Skin of body (tissue), 3 donors: ENCODE measurements at places on chromosomes 11 and 22. TPM values are rescaled to one million over a fixed set of nuclear protein-coding genes. Genes with fewer than 3 reads are reported as not detected.

- DNase-seq, result no peak
Measured at GRCh38 chr11:1938343-1939005, 8.7 kb upstream of the MRPL23 start.

- DNase-seq, result no peak
Measured at GRCh38 chr11:58292017-58292416, 24.0 kb upstream of the OR10W1 start.

DNA sequence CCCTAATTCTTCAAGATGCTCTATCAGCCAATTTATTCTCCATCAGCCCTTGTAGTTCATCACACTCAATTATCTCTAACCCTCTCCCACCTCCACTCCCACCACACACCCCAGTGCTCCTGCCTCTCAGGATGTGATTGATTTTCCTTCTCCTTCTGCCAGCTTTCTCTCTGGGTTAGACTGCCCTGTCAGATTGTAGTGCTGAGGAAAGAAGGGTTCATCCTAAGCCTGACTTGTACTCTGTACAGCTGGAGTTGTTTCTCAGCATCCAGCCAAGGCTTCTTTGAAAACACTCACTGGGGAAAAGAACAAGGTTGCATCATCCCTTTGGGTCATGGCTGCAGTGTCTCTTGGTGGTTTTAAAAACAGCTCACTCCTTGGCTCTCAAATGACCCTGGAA lies 61.2 kb downstream of the CECR2 start:
- no peak for DNase-seq

DNA sequence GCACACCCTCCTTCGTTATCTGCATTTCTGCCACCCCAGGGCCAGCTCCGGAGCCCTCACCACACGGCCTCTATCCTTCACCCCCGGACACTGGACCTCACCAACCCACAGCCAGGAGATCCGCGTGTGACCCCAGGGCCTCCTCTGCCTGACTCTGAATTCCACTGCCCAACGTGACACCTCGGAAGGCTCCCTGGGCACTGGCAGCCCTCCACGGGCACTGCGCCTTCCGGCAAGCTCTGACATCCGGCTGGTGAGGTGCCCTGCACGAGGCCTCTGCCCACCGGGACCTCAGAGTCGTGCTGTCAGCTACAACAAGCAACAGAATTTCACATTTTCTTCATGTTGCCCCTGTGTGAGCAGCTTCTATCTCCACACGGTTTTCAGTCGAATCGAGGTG lies 148.3 kb downstream of the CRYBB2 start:
- no peak for DNase-seq

DNA sequence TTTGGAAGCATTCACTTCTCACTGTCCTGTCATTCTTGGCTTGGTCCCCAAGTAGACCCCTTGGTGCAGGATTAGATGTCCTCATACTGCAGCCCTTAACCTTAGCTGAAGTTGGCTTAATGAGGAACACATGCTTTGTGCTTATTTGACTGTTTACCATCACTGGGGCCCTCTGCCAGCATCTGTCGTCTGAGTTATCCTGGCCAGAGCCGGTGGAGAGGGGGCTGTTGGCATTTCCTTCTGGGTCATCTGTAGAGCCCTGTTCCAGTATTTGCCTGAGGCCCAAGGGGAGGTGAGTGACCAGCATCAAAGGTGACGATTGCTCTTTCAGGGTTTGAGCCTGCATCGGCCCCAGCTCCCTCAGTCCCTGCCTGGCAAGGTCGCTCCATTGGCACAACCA lies 126.4 kb upstream of the RASSF10 start:
- no peak for DNase-seq

GRCh38 chr11:124277804-124278203 lies 21.6 kb downstream of the OR8G5 start:
- DNase-seq, result no peak

DNA sequence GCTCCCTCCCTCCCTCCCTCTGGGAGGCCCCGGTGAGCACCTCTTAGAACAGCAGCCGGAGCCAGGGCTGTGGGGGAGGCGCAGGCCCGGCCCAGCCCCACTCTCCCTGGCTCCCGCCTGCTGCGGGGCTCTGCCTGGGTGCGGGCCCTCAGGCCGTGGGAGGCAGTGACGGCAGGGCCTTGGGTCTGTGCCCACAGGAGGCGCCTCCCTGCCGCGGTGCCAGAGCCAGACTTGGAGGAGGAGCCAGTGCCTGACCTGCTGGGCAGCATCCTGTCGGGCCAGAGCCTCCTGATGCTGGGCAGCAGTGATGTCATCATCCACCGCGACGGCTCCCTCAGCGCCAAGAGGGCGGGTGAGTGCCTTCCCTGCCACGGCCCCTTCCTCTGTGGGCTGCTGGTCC lies 9.5 kb downstream of the IRF7 start:
- DNase-seq, result no peak

DNA sequence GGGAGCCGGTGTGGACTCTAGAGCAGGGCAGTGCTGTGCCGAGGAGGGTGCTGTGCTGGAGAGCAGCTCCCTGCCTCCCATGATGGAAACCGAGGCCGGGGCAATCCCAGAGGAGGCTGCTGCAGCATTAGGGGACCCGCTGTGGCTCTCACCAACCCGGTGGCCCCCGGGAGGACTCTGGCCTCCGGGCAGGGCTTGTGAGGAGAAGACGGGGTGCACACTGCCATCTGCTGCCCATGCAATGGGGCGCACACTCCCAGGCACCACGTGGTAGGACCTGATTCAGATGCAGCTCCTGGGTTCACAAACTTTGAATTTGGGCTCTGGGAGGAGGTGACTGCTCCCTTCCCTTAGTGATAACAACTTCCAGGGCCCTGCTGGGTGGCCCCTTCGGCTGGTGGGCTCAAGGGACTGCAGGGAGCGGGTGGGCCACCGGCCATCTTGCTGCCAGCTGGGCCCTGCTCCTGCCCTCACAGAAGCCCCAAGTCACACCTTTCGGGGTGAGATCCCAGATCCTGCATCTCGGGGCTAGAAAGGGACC lies 93.8 kb upstream of the FGF3 start:
- DNase-seq, result no peak

Gene LINC01488
- total RNA-seq, result not detected

Gene SAA1
- not detected for total RNA-seq

Gene P2RY2
- total RNA-seq, result 3.1 TPM

Gene DAGLA
- 1.1 TPM for total RNA-seq

Gene KCNJ1
- total RNA-seq, result 0.10 TPM

Gene KRTAP5-7
- total RNA-seq, result 0.89 TPM

Gene KDELR3
- total RNA-seq, result 24.0 TPM

Gene PRG3
- 2.9 TPM for total RNA-seq

Gene PLAAT2
- not detected for total RNA-seq

Gene TYR
- 4.0 TPM for total RNA-seq
